SK-N-SH (cell line): ENCODE measurements at places on chromosomes 5 and 9.

- DNase-seq, result no peak
These were observed 31.6 kb downstream of the B4GALT1 start for GRCh38 chr9:33135470-33135958.

DNA sequence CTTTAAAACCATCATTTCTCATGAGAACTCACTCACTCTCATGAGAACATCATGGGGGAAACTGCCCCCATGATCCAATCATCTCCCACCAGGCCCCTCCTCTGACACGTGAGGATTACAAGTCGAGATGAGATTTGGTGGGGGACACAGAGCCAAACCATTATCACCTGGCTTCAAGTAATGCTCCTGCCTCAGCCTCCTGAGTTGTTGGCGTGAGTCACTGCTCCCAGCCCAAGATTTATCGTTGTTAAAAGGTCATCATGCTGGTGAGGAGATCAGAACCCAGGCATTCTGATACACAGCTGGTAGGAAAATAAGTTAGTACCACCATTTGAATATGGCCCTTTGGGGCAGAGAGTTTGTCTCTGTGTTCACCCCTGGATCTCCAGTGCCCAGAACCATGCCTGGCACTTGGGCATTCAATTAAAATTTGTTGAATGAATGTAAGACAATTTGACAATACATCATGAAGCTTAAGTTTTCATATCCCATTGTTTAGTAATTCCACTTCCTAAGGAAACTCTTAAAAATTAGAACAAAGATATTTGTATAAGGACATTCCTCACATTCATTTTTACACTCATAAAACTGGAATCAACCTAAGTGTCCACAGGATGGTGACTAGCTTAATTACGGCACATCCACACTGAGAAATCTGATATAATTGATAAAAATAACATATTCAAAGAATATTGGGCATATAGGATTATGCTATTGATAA, 58.0 kb upstream of the COL15A1 start:
- DNase-seq, result no peak

DNA sequence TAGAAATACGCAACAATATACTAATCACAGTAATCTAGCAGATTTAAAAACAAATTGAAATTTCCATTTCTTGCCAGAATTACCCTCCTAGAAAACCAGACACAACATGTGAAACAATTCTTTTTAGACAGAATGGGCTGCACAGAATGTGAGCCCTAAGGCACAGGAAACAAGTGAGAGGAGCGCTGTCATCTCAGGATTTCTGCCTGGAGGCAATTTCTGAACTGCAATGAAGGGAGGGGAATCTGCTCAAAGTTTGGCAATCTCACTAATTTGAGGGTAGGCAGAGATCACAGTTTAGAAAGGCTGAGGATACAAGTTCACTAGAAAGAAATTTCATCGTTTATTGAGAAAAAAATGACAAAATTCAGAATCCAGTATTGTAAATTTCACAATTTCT, 70.3 kb downstream of the INIP start:
- DNase-seq, result no peak

GRCh38 chr5:99646011-99646647, 717.3 kb upstream of the CHD1 start:
- no peak for DNase-seq

DNA sequence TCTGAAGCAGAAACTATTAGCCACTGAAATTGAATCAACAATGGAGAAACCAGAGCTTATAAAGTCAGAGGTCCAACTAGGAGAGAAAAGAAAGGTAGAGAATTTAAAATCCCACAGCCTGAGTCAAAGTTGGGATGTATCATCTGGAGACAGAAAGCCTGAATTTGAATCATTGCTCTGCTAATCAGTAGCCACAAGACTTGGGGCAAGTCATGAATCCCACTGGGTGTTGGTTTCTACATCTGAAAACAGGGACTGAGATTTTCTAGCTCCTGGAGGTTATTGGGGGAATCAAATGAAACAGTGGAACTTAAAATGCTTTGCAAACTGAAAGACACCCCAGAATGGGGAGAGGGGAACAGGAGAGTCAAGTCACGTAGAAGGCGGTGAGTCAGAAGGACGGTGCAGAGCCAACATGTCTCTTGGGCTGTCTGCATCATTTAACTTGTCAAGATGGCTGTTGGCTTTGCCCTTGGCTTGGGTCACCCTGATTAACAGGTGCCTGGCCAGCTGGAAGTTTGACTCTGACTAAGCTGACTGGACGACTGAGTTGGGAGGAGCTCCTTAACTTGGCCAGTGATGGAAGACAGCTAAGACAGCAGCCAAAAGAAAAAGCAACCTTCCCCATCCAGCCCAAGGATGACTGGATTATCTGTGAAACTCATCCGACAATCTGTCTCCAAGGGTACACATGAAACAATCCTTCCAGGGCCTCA, 60.6 kb upstream of the ADRA1B start:
- no peak for DNase-seq

GRCh38 chr9:15743512-15743911, 190.7 kb downstream of the CCDC171 start:
- no peak for DNase-seq

DNA sequence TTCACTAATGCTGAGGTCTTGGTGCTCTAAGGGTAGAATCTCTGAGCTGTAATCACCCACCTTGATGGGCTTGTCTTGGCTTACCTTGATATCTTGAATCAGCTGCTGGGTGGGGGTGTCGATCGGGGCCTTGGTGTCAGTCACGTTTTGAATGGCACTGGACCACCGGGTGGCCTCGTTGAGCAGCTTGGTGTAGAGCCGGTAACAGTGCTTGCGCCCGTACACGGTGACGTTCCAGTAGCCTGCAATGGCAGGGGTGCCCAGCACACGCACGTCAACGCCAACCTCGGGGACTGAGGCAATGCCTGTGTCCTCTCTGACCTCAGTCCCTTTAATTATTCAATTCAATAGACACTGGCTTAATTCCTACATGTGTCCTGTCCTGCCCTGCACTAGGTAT, 63.1 kb upstream of the RETREG1 start:
- DNase-seq, result no peak

- DNase-seq, result no peak
These were observed 762.8 kb upstream of the GRAMD2B start for GRCh38 chr5:125660231-125660895.

GRCh38 chr9:137550231-137550621, at the start of gene PNPLA7:
TSS of gene PNPLA7 (minus strand) at chr9:137550402. CDS start at chr9:137550197, 205 bp downstream.
- DNase-seq, result peak; percentile 86

DNA sequence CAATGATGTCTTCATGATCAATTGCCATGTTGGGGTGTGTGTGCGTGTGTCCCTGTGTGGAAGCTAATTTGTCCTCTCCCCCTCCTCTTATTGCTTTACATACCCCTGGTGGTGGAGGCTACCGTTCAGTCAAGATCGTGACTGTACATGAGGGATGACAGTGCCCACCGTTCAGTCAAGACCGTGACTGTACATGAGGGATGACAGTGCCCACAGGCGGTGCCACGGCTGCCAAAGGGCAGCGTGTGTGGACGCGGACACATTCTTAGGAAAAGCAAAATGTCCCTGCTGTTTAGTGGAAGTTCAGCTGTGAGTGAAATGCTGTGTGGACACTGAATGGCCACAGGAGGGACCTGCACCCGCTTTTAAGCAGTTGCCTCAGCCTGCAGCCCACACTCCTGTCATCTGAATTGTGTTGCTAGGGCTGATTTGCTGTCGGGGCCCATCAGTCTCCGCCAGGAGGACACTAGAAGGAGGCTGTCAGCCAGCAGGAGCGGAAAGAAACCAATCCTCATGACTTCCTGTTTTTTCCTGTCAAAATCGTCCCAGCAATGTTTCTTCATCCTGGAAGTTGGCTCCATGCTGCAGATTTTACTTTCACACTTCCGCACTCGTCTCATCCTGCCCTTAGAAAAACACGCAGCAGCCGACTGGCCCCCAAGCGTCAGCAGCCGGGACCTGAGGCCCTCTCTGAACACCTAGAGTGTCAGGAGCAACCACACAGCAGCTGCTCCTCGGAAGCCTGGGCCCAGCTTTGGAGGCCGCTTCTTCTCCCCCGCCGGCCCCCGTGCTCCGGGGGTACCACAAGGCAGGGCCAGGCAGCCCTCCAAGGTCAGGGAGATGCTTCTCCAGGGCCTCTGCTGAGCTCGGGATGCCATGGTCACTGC, 9.1 kb downstream of the OR2V1 start:
- peak; percentile 30 for DNase-seq

GRCh38 chr5:157362982-157363381, 97.0 kb upstream of the NIPAL4 start:
- no peak for DNase-seq

DNA sequence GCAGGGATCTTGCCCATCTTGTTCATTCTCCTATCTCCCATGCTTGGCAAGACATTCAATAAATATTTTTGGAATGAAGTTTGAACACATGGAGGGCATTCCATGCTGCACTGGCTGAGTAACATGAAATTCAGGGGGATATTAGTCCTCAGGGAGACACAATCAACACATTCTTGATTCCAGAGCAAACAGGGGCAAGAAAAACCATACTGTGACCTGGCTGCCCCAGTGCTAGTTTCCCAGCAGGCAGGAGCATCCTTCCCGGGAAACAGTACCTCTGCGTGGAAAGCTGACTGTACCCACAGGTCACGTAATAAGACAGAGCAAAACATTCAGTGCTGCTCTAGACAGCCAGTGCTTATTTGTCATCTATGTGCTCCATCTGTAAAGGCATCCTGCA, 66.3 kb upstream of the SPOCK1 start:
- DNase-seq, result no peak

GRCh38 chr5:15595929-15596328, 95.9 kb downstream of the FBXL7 start:
- no peak for DNase-seq

DNA sequence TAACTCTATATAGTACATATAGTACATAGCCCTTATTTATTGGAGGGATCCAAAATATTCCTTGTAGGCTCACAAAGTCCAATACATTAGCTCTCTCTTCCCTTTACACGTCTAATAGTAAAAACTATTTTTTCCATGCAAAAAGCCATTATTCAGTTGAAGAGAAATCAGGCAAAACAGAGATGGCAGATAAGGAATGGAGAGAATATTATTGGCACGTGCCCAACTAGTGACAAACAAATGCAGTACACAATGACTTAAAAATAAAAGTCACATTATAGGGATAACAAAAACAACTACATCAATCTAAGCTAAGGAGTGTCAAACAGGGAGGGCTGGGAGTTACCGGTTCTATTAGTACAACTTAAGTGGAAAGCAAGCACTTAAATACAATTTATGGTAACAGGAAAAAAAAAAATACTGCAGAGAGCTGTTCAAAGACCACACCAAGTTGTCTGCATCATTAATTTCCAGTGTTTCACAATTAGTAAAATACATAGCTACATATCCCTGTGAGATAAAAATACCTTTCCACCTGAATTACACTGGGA, 4.1 kb upstream of the SCAI start:
- DNase-seq, result peak; percentile 15

GRCh38 chr9:107397076-107398044, 92.2 kb downstream of the KLF4 start:
- DNase-seq, result no peak

- DNase-seq, result no peak
These were observed 66.2 kb downstream of the ARHGEF28 start for GRCh38 chr5:73692166-73692640.

- no peak for DNase-seq
These were observed 5.1 kb downstream of the GRK6 start for GRCh38 chr5:177431317-177432142.

GRCh38 chr9:29211003-29211579, 1637.8 kb upstream of the C9orf72 start:
- peak; percentile 33 for DNase-seq

- DNase-seq, result no peak
These were observed 15.5 kb upstream of the SOWAHA start for GRCh38 chr5:132797651-132798050.

- DNase-seq, result peak; percentile 75
These were observed at the start of gene GNAQ for GRCh38 chr9:78031444-78031892. TSS of gene GNAQ (minus strand) at chr9:78031811. CDS start at chr9:78031235, 576 bp downstream.

- DNase-seq, result no peak
These were observed 165.8 kb downstream of the MELK start for GRCh38 chr9:36738318-36738976.

DNA sequence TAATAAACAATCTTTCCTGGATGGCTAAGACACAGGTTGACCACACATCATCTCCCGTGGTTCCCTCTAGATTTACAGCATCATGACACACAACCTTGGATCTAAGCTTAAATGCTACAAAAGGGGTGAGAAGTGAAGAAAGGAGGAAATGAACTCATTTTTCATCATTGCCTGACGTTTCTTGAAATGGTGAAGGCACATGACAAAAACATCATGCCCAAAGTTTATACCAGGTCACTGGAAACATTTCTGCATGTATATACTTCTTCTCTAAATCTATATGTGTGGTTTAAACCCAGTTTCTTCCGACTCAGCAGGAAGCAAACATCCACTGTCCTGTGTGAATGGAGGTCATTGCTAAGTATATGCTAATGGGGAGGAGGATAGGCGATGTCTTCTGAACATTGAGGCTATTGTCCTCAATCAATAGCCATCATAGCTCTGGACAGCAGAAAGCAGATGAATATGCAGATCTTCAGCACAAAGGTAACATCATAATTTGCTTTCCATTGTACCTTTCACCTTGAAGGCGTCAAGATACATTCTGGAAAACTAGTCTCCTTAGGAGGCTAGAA, 137.4 kb downstream of the MED27 start:
- no peak for DNase-seq

DNA sequence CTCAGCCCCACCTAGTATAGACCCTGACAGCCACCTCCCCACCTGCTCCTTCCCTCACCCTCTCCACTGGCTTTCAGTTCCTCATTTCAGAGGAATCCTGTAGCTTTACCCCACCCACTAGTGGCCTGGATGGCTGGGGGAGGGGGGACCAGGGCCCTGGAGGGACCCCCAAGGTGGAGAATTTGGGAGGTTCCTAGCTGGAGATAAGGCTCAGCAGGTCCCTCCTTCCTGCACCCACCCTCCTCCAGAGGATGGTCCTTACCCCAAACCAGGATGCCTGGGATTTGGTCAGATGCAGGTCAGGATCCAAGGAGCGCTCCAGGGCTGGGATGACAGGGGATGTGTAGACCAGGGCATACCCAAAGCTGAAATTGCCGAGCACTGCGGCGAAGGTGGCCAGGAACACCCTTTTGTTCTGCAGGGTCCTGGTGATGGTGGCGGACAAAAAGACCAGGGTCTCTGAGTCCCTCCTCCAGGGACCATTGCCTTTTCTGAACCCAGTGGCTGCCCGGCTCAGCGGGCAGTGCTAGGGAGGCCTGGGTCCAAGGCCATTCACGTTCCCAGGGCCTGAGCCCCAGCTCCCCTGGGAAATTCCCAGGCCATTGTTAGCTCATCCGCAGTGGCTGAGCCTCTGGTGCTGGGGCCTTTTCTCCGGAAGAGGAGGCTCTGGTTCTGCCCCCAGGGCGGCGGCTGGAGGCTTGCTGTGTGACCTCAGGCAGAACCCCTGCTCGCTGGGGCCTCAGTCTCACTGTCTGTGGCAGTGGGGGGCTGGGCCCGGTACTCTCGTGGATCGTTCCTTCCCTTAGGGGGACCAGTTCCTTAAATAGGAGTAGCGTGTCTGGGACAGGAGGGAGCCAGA, 678 bp downstream of the SLC2A6 start:
- no peak for DNase-seq

GRCh38 chr5:41312478-41313060, 99.2 kb upstream of the C6 start:
- DNase-seq, result no peak
